Inflammatory macrophage treated with lipopolysaccharide for 4 hours (primary cell): ENCODE measurements at places on chromosomes 2 and 18.

DNA sequence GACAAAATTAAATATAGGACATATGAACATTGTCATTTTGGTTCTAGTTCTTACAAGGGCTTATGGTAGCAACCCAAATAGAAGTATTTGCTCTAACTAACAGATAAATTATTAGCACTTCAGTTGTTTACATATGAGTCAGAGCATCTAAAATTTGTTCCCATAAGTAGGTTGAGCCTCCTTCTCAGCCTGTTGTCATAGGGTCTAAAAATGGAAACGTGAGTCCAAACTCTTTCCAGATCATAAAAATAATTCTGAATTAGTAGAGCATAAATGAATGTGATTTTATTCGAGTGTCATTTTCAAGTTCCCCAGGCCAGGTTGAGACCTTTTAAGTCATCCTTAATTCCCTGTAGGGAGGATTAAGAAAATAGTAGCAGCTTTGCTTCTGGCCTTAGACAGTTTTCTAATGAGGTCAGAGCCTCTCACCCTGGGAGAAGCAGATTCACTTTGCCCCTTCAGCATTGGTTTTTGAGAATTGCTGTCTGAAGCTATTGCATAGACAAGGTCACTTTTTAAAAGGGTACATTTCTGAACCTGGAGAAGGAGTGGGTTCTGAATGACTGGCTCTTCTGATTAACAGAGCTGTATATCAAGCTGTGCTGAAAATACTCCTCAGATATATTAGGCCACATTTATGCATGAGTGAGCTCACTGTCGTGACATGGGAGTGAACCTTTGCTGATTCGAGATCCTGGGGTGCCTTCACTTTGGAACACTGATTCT, 164.3 kb downstream of the NEDD4L start:
- DNase-seq = no peak

DNA sequence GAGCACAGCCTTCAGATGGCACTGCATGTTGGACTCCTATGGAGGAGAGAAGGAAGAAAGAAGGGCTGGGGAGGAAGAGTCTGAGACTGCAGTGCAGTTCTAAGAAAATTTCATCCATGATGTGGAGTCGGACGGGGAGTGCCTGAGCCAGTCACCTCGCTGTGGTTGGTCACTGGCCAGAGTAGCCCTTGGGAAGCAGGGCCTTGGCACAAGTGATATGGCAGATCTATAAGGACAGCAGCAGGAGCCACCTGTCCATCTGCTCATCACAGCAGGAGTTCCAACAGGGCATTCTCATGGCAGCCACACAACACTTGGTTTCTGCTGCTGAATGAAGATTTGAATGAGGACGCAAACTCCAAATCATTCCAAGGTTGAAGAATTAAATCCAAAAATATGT, 314.8 kb downstream of the CYP26B1 start:
- DNase-seq = no peak

GRCh38 chr18:14949800-14950664, 202.1 kb downstream of the ANKRD30B start:
- DNase-seq = no peak

DNA sequence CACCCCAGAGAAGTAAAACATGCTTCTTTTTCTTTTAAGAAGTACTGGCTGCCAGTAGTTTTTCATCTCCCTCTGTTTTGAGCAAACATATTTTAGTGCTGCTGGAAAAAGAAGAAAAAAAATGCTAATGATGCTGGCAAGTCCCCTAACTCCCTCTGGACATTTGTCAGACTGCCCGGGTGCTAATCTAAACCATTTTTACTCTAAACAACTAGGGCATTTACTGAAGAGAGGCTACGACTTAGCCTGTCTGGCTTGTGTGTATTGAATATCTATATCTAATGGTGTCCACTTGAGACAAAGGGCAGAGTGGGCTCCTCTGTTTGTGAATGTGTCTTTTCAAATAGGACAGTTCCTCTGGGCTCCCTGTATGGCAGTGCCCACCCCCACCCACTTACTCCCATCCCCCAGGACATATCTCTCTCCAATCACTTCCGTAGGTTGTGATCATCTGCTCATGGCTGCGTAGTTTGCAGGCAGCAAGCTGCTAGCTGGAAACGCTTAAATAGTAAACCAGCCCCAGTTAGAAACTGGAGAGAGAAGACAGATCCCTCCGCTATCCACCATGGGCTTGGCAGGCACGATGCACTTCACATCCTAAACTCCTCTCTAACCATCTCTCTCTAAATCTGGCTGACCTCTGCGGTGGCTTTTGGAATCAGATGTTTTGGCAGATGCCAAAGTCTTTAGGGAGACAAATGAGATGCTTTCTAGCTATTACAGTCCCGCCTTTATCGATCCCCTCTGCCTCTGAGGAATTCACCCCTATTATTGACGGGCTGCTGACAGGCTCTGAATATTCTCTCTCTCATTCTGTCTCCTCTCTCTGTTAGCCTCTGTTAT, 58.3 kb downstream of the DOCK10 start:
- no peak for DNase-seq

DNA sequence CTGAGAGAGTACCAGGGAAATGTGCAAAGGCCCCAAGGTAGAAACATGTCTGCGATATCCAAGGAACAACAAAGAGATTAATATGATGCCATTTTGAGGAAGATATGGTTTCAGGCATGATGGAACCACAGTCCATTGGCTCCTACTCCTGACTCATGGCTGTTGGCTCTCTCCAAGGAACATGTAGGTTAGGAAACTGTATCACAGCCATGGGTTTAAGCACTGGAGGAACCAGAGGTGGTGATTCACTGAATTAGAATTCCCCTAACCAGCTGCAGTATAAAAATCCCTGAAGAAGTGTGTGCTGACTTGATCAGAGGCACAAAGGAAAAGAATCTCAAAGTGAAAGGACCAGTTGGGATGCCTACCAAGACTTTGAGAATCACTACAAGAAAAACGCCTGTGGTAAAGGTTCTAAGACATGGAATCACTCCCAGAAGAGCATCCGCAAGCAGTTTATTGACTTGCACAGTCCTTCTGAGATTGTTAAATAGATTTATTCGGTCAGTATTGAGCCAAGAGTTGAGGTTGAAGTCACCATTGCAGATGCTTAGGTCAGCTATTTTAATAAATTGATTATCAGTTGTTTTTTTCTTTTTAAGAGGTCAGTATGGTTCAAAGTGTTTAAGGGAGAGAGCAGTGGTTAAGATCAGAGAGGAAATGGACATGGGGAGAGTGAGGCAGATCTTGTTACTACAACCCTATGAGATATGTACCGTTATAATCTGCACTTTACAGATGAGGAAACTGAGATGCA, 110.7 kb upstream of the OTX1 start:
- DNase-seq = peak; percentile 44

DNA sequence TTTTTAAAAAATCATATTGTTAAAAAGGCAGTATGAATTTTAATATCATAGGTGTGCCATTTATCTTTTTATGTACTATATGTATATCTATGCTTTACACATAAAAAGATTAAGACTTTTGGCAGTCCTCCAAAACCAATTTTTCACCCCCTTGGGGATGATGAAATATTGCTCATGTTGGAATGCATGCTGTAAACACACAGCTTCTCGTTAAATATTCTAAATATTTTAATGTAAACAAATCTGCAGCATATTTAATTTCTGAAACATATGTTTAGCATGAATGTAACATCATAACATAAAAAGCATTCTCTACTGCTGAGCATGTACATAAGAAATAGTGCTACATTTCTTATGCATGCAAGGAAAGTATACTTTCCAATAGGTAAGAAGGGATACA, 484.3 kb upstream of the LRATD1 start:
- no peak for DNase-seq

- DNase-seq = no peak
Observed at GRCh38 chr2:43737097-43737854, 36.6 kb upstream of the DYNC2LI1 start.

DNA sequence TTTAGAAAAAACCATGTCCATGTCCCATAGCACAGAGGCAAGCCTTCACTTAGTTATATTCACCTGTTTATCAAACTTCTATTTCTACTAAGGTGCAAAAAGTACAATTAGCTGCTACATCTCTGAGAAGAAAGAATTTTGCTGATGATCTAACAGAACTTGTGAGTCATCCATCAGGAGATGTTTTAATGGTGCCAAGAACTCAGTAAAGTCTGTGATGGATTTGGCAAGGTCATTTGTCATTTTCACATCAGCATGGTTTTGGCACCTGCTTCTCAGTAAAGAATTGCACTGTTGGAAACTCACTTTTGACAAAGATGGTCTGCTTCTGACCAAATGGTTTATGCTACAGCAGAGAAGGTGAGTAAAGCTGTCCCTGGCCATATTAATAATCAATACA, 195.7 kb upstream of the TMEFF2 start:
- no peak for DNase-seq

GRCh38 chr2:8976442-8977259, 26.8 kb downstream of the MBOAT2 start:
- DNase-seq = no peak
